Activated T-cell treated with anti-CD3 and anti-CD28 coated beads for 1 hour (primary cell): ENCODE measurements at places on chromosomes 12 and 14.

DNA sequence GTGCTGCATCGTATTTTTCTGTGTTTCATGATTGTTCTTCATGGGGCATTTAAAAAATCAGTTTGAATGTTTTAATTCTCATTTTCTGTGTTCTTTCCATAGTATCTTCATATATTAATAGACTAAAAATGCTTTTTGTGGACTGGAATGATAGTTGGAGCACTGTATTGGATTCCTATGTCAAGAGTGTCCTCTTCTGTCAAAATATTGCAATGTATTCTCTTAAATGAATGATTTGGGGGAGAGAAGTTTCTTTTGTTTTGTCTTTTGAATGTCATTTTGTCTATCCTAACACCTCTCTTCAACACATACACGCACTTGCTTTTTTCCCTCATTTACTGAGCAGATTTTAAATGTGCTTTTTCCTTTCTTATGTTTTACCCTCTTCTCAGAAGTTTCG is 4.7 kb upstream of the EIF2S3B start:
- no peak for DNase-seq

GRCh38 chr12:97595426-97595831 is 132.8 kb downstream of the RMST start:
- DNase-seq, result no peak

DNA sequence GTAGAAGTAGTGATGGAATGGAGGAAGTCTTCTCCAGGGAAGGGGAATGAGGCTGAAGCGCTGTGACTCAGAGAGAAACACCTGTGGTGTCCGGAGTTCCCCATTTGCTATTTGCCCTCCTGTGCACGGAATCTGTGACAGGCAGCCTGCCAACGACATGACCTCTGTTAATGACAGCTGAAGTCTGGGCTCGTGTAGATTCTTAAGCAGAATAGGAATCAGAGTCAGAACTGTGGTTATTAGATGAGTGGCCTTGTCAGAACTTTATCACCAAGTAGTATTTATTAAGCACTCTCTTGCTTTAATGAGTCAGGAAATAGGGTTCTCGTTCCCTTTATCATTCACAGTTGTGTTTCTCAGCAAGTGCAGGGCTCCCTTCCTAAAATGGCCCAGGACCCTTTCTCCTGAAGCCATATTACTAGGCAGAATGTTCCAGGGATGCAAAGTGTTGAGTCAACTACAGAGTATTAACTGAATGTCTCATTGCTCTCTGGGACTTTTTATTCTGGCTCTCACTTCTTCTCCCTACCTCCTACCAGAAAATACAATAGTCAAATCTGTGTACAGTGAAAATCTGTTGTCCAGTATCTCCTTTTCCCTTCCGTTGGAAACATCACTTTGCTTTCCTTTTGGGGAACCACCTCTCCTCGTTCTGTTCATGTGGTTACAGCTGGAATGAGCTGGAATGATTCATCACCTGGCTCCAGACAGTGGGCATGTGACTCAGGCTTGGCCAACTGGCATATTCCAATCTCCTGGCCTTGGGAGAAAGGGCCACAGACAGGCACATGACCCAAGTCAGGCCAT is 77.8 kb upstream of the MAX start:
- no peak for DNase-seq

DNA sequence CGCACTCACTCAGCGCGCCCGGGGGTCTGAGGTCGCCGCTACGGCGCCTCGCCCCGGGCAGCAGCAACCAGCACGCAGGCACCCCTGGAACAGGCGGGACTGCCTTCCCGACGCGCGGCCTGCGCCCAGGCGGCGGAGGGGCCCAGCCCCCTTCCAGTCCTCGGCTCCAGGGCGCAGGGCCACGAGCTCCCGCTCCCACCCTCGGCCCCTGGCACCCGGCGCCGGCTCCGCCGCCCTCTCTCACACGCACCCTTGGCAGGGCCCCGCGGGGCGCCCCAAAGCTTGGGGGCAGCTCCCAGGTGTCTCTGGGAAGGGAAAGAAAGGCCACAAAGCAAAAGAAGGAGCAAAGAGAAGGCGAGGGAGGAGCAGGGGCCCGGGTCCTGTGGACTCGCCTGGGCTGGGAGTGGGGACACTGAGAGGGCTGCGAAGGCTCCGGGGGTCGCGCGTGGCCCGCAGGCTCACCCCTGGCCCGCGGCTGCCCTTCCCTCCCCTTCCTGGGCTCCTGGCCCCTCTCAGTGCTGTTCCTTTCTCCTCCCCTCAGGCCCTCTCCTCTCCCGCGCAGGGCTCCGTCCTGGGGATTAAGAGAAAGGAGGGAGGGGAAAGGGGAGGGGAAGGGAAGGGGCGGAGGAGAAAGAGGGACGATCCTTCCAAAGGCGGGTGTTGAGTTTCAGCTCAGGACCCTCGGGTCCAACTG is 907 bp upstream of the EFS start:
- DNase-seq, result no peak

DNA sequence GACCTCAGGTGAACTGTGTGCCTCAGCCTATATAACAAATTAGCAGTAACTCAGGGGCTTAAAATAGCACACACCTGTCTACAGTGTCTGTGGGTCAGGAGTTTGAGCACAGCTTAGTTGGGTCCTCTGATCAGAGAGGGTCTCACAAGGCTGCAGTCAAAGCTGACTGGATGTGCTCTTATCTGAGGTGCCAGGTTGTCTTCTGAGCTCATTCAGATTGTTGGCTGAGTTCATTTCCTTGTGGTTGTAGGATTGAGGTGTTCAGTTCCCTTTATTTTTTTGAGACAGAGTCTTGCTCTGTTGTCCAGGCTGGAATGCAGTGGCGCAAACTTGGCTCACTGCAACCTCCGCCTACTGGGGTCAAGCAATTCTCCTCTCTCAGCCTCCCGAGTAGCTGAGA is 164.7 kb downstream of the ADCK1 start:
- no peak for DNase-seq

DNA sequence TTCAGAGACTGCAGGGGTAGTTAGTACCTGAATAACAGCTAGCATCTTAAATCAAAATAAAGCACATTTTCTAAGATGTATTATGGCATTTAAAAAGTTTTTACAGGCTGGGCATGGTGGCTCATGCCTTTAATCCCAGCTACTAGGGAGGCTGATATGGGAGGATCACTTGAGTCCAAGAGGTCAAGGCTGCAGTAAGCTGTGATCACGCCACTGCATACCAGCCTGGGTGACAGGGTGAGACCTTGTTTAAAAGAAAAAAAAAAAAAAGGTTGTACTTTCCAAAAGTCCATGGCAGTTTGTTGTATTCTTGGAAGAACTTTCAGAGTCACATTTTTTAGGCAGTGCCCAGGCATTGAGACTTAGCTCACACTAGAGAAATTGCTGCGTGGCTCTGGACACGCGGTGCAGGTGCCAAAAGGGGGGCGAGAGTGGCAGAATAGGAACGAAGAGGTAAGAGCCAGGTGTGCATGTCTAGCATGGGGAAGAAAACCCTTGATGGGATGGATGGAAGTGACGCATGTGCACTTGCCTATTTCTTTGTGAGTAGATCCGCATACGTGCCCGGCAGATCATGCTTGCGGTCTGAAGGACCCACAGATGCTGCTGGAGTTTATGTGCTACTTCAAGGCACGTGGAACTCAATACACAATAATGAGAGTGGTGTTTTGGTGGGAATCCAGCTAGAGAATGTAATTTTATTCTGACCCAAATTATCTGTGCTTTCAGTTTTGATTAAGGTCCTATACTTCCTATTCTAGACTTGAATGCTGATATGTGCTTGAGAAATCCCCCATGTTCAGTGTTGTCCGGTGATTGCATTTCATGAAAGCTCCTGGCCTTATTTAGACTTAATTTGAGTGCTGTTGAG is 11.9 kb downstream of the ANKRD13A start:
- no peak for DNase-seq

DNA sequence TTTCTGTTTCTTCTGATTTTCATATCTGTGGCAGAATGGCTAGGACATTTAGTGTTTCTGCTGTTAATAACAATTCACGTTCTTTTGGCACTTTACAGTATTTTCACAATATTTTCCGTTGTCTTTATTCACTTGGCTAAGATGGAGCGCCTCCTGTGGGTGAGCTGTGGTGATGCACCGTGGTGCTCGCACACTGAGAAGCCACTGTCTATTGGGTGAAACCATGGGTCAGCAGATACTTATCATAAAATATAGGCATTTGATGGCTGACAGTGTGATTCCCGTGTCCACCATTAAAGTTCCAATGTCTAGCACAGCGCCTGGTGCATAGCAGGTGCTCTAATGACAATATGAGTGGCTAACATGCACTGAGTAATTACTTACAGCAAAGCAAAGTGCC is 141.8 kb downstream of the VRK1 start:
- DNase-seq, result no peak

DNA sequence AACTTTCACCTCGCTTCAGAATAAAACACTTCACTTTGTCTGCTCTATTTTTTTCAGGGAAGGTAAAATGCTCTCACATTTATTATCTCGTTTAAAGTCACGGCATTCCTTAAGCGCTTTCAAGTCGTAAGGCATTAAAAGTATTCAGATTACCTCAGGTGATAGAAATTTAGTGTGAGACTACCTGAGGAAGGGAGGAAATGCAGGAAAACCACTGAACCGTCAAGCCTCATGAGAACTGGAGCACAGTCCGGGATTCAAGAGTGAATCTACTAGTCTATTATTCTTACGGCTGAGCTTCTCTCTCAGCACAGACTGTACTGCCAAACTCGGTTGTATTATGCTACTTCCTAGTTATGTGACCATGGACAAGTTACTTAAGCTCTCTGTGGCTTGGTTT is 8.3 kb upstream of the PPFIBP1 start:
- no peak for DNase-seq

DNA sequence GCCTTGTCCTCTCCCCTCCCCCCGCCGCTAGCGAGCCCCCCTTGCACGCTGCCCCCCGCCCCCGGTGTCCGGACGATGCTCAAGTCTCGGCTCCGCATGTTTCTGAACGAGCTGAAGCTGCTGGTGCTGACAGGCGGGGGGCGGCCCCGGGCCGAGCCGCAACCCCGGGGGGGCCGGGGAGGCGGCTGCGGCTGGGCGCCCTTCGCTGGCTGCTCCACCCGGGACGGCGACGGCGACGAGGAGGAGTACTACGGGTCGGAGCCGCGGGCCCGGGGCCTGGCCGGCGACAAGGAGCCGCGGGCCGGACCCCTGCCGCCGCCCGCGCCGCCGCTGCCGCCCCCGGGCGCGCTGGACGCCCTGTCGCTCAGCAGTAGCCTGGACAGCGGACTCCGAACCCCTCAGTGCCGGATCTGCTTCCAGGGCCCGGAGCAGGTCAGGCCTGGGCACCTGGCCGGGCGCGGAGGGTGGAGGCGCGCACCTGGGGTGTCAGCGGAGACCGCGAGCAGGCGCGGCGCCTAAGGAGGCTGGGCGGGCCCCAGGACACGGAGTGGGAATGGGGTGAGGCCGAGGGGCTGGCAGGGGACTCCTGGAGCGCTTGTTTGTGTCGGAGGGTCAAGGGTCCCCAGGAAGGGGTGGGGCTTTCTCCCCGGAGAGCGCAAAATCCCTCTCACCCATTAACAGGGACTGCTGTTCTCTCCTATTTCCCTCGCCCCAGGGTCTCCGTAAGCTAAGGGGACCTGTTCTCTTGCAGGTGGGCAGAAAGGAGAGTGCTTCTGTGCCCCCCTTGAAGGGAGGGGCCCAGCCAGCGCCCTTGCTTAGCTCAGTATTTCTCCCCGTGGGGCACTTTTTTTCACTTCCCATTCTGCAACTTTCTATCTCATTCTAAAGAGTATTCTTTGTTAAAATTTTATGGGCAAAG is 810 bp downstream of the MARCHF9 start:
- no peak for DNase-seq

- no peak for DNase-seq
Observed at GRCh38 chr12:6946920-6947374, 3.1 kb downstream of the C12orf57 start.

GRCh38 chr12:57623811-57624390 is 9.1 kb downstream of the B4GALNT1 start:
- DNase-seq, result no peak

DNA sequence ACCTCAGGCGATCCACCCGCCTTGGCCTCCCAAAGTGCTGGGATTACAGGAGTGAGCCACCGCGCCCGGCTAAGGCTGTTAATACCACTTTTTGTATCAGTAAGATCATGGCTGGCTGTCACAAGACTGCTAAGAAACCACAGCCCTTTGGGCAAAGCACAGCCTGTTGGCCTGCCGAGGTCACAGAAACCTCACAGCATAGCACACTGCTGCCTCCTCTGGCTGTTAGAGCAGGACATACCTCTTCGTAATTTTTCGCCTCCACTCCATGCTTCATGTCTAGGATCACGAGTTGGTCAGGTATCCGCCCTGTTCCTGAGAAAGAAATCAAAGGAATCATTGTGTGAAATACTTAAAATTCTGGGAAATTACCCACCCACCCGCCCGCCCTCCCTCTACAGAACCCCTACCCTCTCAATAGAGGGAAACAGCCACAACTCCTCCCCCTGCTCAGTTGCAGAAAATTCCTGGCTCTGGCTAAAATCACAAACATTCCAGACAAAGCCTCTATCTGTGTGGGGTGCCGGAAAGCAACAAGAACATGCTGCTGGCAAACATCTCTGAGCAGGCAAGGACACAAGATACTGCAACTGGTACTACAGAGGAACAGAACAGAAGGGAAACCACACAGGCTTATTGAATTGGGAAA is 20.7 kb upstream of the NEK9 start:
- DNase-seq, result no peak

- DNase-seq, result no peak
Observed at GRCh38 chr14:32256576-32256975, 53.5 kb upstream of the RNU6-8 start.

DNA sequence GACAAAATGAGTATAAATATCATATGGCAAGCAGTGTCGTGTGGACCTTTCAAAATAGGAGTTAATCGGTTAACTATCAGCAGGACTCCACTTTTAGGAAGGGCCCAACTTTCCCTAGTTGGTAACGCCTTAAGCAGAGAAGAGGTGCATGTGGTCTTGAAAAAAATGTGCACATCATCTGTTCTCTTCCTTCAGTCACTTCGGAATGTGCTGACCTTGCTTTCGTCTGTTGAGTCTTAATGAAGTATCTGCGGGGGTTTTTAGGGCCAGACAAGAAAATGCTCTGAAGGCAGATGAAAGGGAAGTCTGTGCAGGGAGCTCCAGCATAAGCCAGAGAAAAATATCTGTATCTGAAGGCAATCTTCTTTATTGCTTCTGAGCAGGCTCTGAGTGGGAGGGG is 185.2 kb downstream of the AEBP2 start:
- DNase-seq, result no peak

DNA sequence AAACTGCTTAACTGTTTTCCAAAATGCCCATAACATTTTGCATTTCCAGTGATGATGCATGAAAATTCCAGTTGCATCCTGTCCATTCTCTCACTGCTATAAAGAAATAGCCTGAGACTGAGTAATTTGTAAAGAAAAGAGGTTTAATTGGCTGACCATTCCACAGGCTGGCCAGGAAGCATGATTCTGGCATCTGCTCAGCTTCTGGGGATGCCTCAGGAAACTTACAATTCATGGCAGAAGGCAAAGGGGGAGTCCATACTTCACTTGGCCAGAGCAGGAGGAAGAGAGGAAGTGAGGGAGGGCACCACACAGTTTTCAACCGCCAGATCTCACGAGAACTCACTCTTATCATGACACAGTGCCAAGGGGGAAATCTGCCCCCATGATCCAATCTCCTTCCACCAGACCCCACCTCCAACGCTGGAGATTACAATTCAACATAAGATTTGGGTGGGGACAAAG is 18.2 kb upstream of the CLEC2D start:
- DNase-seq, result no peak
